ENCODE measurements at places on chromosomes 1 and 21.

DNA sequence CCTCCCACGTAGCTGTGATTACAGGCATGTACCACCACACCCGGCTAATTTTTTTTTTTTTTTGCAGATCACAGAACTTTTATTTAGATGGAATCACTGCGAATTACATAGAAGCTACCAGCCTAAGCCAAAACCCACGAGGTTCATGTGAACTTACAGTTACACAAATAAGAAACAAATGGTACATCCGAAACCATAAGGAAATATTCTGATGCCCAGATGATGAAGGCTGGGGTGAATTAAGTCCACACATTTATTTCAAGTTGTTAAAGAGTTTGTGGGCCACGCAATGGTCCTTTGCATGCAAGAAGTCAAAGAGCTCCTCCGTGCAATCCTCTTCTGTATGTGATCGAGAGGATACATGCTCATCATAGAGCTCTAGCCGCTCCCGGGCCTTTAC, 328 bp downstream of the UQCRHL start:
- no peak for DNase-seq

DNA sequence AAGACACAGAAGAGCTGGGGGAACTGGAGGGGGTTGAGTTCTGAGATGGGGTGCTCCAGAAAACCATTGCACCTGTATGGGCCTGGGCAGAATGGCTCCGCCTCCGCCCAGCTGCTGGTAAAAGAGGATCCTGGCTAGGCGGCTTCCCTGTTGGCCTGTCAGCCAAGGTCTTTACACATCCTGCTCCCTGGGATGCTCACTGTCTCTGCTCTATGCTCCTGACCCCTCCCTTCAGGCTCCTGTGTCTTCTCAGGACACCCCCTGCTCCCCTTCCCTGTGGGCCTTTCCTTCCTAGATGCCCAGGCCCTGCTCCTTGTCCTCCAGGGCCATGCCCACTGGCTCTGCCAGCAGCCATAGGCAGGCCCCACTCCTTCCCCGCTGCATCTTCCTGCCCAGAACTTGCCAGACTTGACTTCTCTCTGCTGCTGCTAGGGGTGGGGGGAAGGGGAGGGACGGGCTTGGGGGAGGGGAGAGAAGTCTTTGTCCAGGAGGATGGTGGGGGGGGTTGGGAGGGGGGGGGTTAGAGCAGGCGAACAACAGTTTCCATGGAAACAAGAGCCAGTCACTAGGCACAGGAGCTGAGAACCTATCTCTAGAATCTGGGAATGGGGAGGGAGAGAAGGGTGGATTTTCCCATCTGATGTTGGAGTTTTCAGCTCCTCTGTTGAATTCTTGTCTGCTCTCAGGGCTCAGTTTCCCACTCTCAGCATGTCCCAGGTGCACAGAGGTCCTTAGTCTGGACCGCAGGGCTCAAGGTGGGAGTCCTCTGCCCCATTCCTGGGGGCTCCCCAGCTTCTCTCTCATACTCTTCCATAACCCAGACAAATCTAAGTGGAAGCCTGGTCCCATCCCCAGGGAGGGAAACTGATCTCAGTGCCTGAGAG, 10.6 kb downstream of the CELSR2 start:
- DNase-seq = no peak

DNA sequence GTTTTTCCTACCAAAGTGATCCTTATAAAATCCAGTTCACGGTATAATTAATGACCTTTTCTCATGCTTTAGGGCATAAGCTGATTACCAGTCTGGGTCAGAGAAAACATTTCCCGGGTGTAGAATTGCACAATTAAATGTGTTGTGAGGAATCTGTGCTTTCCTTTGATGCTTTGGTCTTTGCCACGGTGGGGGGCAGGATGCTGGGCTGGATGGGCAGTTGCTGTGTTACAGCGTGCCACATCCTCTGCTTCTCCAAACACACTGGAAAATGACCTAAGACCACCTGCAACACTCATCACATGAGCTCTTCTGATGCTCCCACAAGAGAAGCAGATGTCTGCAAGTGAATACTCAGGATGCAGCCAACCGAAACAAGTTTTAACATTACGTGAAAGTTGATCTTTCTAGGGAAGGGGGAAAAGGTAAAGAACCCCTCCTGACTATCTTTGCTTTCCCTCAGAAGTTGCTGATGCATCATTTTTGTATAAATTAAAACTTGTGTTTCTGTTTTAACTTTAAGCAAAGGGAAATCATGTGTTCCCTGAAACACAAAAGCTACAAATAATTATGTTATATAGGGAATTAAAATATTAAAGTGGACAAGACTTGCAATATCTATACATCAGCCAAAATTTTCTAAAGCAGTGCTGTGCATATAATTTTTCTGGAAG, 515.3 kb upstream of the NR5A2 start:
- no peak for DNase-seq

DNA sequence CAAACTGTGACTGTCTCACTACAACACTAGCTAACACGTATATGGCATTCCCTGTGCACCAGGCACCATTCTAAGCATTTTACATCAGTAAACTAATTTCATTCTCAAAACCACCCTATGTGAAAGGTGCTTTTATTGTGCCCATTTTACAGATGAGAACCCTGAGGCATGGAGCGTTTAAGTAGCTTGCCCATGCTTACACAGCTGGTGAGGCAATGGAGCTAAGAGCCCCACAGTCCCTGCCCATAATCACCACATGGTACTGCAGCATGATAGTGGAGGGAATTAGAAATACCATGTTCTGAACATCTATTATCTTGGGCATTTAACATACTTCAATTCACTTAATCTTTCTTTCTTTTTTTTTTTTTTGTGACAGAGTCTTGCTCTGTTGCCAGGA, 31.1 kb upstream of the KLHDC8A start:
- no peak for DNase-seq

DNA sequence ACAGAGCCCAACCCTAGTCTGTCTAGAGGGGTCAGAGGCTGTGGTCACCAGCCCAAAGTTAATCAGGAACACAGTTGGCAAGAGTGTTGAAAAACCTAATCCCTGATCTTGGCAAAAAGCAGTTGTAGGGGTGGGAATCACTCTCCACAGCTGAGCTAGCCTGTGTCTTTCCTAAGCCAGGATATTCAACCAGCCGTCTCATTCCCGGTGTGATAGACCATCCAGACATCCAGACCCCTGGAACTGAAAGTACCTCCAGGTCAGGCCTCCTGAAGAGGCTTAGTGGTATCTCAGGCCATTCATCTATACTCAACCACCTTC, 4.9 kb downstream of the LHX9 start:
- no peak for DNase-seq

DNA sequence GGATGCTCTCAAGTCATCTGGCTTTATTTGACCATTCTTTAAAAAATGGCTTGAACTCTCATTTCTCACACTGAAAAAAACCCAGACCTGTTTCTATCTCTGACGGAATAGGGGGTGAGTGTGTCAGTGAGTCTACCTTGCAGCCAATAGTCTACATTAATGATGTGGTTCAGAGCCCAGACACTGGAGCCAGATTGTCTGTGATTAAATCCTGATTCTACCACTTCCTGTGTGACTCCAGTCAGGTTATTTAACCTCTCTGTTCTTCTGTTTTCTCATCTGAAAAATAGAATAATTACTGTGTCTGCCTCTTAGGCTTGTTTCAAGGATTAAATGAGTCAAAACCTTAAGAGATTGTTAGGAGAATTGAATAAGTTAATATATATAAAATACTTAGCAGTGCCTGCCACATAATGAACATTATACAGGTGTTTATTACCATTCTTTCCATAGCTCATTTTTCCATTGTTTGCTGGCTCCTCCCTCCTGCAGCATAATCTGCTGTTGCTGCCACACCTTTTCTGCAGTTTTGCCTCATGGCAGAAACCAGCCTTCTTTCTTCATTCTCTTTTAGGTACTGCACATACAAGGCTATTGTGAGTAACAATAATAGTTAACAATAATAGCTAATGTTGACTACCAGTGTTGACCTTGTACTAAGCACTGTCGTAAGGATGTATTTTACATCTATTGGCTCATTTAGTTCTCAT, 157.6 kb upstream of the IVNS1ABP start:
- DNase-seq = no peak

DNA sequence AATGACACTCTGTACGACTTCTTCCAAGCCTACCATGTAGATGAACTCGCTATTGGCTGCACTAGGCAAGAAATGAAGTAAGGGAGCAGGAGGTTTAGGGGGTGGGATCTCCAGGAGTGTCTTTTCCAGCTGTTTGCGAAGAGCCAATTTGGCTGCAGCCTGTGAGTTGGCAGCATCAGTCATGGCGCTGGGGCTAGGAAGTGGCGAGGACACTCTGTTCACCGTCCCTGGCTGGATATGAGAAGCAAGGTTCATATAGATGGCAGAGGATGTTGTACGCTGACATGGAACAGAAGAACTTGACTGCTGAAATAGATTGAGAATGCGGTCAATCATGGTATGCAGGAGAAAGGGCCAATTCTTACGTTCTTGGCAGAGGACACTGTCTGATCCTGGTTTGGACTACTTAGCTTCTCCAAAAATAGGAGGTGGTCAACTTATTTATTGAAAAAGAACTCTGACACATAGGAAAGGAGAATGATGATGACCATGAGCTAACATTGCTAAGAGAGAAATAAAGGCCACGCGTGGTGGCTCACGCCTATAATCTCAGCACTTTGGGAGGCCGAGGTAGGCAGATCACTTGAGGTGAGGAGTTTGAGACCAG, 41.2 kb downstream of the SLC27A3 start:
- DNase-seq = no peak

- no peak for DNase-seq
These were observed 10.5 kb downstream of the MAEL start for GRCh38 chr1:166999500-167000055.

Data from hypothalamus (tissue), 51 donors.